Mucosa of descending colon (tissue), 3 donors: ENCODE measurements at places on chromosomes 5 and 9.

DNA sequence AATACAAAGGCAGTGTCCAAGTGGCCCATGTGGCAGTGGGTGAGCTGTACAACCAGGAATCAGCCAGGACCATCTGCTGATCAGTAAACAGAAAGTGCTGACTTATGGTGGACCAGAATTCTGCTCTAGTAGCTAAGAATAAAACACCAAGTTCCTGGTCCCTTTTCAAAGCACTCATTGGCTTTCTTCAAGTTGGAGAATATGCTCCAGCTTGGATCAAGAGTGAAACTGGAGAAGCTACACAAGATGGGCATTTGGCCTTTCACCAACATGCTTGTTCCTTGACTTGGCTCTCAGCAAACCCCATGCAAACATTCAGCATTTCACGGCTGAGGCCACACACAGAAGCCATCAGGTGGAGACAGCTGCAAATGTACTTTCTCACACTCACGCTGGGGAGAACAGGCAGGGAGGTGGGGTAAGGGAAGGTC is 32.1 kb downstream of the MARCHF3 start:
- DNase-seq, result no peak

- DNase-seq, result no peak
Measured at GRCh38 chr5:72281764-72282499, 38.1 kb downstream of the MRPS27 start.

GRCh38 chr9:75418518-75418917 is 330.2 kb downstream of the OSTF1 start:
- DNase-seq, result no peak

GRCh38 chr5:158195416-158196210 is 336.7 kb upstream of the CLINT1 start:
- no peak for DNase-seq

- no peak for DNase-seq
Measured at GRCh38 chr5:27129926-27130325, 91.5 kb upstream of the CDH9 start.
